ENCODE measurements at places on chromosomes 6 and 20.

- no peak for DNase-seq
These were observed 43.9 kb downstream of the TRPC4AP start for GRCh38 chr20:35048739-35049138.

- no peak for DNase-seq
These were observed 13.9 kb downstream of the DEF6 start for GRCh38 chr6:35311390-35312075.

- no peak for DNase-seq
These were observed 33.3 kb downstream of the CYP24A1 start for GRCh38 chr20:54140486-54140885.

DNA sequence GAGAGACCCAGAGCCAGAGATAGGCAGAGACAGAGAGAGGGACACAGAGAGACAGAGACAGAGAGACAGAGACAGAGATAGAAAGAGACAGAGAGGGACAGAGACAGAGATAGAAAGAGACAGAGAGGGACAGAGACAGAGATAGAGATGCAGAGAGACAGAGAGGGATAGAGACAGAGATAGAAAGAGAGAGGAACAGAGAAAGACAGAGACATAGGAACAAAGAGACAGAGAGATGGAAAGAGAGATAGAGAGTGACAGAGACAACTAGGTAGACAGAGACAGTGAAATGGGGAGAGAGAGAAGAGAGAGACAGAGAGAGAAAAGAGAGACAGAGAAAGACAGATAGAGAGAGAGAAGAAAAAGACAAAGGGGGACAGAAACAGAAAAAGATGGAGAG is 165.4 kb upstream of the FOXQ1 start:
- DNase-seq, result no peak

DNA sequence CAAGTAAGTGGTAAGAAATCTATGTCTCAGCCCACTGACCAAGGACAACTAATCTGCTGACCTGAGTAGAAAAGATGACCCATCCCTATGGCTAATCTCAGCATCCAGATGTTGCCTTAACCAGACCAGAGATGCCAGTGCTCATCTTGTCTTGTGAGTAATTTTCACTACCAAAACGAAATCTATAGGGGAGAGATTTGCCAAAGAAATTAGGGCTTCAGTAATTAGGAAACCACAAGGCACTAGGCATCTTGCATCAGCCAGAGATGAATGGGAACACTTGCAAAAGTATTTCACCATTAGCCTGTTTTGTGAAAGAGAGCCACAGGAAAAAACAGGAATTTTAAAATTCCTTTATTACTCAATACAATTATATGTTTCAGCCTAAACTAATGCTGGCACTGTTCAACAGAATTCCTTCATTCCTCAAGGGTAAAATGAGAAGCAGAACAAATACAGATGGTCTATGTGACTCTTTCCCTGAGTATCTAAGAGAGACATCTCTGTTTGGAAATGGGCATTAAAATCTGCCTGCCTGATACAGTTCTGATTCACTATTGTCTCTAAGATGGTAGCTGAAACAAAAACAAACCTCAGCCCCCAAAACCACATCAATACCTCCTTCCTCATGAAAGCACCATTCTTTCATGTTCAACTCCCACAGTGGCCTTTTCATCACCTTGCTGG is 87.8 kb downstream of the GMDS start:
- DNase-seq, result no peak

GRCh38 chr6:108807928-108808327 is 40.3 kb upstream of the ARMC2 start:
- no peak for DNase-seq

- no peak for DNase-seq
These were observed 375.7 kb upstream of the POU3F2 start for GRCh38 chr6:98458708-98459107.

- no peak for DNase-seq
These were observed 79.7 kb upstream of the AFDN start for GRCh38 chr6:167746975-167747374.

DNA sequence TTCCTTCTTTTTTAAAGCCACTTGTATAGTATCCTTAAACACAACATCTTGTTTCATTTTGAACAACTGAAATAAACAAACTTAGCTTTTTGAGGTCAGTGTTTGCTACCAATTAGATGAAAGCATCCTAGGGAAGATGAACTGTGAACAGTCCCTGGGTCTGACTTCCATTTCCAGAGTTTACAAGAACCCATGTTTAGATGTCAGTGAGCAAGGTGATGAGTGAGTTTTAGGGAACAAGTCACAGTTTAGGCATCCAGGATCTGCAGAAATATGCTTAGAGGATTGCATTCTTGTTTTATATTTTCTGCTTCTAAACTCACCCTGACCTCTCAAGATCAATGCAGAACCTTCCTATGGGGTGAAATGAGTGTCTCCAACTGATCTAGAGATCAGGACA is 3.0 kb downstream of the ZC2HC1B start:
- DNase-seq, result no peak

- no peak for DNase-seq
These were observed 13.6 kb downstream of the ARID1B start for GRCh38 chr6:156790711-156791319.
